Right lung (tissue), 10 donors: ENCODE measurements at places on chromosomes 6 and 20.

GRCh38 chr20:16158090-16158975, 414.9 kb downstream of the KIF16B start:
- no peak for DNase-seq

GRCh38 chr20:51450221-51450712, 92.3 kb downstream of the NFATC2 start:
- no peak for DNase-seq

DNA sequence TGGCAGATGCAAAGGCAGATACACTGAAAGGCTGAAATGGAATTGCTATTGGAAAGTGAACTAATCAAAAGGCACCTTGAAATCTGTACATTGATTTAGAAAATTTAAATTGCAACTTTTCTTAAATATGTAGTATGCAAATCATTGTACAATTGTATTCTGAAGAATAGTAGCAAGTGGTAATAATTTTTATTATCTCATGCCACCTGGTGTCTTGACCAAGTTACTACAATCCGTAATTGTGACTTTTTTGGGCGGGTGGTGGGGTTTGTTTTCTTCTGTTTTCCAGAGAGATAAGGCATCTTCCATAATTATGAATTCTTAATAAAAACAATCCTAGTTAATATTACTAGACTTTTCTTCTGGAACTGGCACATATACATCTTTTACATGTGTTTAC, 12.5 kb upstream of the BCKDHB start:
- DNase-seq = no peak

DNA sequence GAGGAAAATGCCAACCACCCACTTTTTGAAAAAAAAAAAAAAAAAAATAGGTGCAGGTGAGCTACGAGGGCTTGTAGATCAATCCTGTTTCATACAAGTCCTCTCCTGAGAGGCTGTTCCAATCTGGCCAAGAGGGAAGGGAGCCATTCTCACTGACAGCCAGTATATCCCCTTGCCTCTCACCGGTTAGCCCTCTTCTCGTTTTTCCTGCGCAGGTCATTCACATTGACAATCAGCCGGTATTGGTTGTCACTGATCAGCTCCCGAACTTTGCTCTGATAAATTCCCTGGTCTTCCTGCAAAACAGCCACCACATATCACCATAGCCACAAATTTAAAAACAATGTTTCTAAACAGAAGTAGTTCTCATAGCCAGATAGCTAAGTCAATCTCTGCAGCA, 1.4 kb downstream of the MCM3 start:
- no peak for DNase-seq

DNA sequence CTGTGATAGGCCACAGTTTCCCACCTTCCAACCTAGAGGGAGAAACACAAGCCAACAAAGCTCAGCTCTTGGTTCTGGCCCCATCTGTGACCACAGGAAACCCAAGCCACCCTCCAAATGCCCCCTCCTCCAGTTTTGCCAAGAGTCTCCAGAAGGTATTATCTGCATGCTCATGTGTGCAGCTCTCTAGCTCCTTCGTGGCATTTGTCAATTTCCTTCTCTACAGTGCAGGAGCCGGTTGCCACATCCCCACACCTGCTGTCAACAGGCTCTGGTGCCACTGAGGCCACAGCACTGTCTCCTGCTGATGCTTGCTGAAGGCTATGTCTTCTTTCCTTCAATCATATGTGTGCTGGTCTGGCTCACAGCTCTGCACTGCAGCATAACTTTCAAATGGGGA, 177.2 kb downstream of the CLIC5 start:
- no peak for DNase-seq
